ENCODE measurements at places on chromosomes 4 and X.

GRCh38 chrX:65668377-65669310, 1.2 kb downstream of the MSN start:
- DNase-seq, result peak; percentile 79

DNA sequence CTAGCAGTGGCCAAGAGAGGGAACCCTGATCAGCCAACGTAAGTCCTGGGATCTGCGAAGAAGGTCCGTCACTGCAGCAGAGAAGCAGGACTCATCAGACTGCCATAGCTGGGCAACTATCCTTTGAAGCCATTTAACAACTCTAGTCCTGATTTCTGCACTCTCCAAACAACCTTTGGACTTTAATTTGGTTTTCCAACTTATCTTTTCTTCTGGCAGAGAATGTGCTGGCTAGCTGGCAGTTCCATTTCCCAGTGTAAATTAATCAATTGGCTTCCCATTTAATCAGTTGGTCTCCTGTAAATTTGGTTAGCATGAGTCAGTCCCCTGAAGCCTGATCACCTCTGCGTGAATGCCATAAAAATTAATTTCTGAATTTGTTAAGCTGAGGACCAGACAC, 153.7 kb upstream of the GPR101 start:
- no peak for DNase-seq

GRCh38 chr4:110850461-110851442, 227.9 kb upstream of the PITX2 start:
- DNase-seq, result no peak

- no peak for DNase-seq
Observed at GRCh38 chr4:147929746-147930145, 197.9 kb downstream of the ARHGAP10 start.

- no peak for DNase-seq
Observed at GRCh38 chrX:14920196-14920595, 47.0 kb downstream of the MOSPD2 start.

GRCh38 chr4:68342134-68342533, 7.8 kb downstream of the YTHDC1 start:
- no peak for DNase-seq

- no peak for DNase-seq
Observed at GRCh38 chr4:173128199-173128890, 40.3 kb upstream of the GALNT7 start.

GRCh38 chr4:794900-795725, 30.8 kb downstream of the CPLX1 start:
- no peak for DNase-seq

GRCh38 chr4:88102026-88102425, 56.4 kb downstream of the ABCG2 start:
- DNase-seq, result no peak

DNA sequence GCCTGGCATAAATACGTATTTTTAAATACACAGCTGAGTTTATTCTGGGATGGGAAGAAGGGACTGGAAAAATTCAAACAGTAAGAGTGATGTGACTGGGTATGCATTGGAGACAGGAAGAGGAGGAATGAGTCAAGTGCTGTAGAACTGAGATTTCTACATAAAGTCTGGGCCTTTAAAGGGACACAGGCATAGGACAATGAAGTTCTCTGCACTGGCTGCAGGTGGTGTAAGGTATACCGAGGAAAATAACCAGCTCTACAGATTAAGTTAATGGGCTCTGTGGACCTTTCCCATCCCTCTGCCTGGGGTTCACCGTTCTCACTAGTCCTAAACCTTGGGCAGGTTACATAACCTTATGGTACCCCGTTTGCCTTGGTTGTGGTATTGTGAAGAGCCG, 68.7 kb downstream of the DHX15 start:
- DNase-seq, result no peak

- no peak for DNase-seq
Observed at GRCh38 chr4:24533364-24533763, 51.0 kb downstream of the DHX15 start.
